ENCODE measurements at places on chromosomes 12 and 14. TPM values are rescaled to one million over a fixed set of nuclear protein-coding genes. Genes with fewer than 3 reads are reported as not detected.

DNA sequence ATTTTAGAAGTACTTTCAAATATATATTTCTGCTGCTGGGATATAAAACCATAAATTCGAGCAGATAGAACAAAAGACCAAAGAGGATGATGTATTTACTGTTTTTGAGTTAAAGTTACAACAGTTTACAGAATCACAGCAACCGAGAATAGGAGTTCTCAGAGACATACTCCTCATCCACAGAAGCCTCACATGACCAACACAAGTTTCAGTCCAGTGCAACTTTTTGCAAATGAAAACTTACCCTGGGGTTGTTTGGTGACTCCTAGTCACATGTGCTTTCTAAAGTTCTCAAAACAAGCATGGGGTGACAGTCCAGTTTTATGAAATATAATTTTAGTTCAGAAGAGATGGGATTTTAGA lies 117.1 kb downstream of the PRKCH start:
- peak overlapping the region; percentile 35 for H3K27ac ChIP-seq
- no peaks in the 10 kb centered on the region for H3K36me3 ChIP-seq
- H3K4me1 ChIP-seq, result peaks cover 26% of the 10 kb centered on the region
- no peak for DNase-seq

DNA sequence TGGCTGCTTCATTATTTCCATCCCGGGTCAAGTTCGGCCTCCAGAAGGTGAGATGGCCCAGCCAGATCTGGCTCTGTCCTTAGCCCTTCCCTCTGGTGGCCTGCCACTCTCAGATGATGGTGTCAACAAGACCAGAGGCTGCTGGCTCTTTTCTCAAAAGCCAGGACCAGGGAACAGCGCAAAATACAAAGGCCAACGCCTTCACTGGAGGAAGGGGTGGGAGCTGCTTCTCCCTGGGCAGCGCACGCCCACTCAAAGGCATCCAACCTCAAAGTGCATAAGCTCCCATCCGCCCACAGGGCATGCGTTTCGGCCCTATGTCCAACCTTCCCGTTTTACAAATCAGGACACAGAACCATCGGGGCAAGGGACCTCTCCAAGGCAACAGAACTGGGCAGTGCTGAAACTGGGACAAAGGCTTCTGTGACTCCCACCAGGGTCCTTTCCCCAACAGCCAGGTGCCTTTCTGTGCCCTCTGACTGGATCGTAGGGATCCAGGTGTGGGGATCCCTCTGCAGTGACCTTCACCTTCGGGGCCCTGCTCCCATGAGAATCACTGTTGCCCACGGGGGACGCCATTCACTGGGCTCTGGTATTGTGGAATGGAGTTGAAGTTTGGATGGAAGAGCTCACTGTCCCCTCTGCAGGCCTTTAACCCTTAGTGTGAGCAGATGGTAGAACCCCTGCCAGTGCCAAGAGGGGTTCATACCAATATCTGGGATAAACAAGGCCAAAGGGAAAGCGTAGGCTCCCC lies 76.8 kb downstream of the NINJ2 start:
- H3K27ac ChIP-seq, result no peak overlapping the region
- H3K4me1 ChIP-seq, result no peaks in the 10 kb centered on the region
- no peaks in the 10 kb centered on the region for H3K27me3 ChIP-seq
- no peak overlapping the region for H3K4me3 ChIP-seq

DNA sequence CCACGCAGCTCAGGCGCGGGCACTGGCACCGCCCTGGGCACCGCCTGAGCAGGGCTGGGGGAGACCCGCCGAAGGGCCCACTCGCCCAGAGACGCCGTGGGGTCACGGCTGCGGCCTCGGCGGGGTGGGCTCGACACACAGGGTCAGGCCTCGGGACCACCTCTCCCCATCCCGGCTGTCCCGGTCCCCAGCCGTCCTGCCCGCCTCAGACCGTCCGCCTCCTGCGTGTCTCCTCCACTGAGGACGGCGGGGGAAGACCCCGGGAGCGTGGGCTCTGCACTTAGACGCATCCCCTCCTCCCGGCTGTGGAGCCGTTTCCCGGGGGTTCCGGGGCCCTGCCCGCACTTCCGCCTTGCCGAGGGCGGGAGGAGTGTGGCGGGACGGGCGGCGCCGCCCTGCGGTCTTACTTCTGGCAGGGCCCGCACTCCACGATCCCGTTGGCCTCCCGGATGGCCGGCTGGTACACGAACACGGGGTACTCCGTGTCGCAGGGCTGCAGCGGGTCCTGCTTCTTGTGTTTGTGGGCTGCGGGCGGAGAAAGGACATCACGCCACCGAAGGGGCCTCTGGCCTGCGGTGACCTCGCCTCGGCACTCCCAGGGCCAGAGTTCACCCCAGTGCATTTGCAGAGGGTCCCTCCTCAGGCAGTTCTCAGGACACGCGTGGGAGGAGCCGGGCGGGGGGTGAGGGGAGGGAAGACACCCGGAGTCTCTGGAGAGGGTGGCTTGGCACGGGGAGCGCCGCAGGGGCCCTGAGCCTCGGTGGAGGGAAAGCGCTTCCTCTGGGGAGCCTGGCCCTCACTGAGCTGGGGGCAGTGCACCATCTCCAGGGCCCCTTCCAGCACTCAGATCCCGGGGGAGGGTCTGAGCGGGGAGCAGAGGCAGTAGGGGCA lies 23.1 kb upstream of the LRTM2 start:
- H3K36me3 ChIP-seq, result no peaks in the 10 kb centered on the region
- peak overlapping the region; percentile 88 for H3K27ac ChIP-seq
- H3K4me3 ChIP-seq, result peak overlapping the region; percentile 79
- H3K4me1 ChIP-seq, result peaks cover 35% of the 10 kb centered on the region
- no peaks in the 10 kb centered on the region for H3K27me3 ChIP-seq

GRCh38 chr12:2586156-2587038 lies 208.4 kb upstream of the FKBP4 start:
- DNase-seq, result no peak
- H3K4me1 ChIP-seq, result peaks cover 6% of the 10 kb centered on the region
- H3K4me3 ChIP-seq, result no peak overlapping the region

DNA sequence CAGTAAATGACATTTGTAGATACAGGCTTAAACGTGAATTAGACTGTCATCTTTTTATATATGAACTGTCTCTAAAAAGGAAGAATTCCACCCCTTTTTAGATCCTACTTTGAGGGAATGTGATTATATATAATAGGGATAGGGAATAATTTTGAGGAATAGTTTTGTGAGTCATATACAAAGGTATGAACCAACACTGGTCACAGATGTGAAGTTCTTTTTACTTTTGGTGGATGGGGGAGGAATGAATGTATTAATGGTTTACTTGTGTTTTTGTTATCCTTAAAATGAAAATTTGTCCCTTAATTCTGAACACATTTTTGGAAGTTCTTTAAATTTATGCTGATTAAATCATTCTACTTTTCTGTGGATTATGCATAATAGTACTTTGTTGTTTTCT lies 30.4 kb downstream of the FRS2 start:
- no peaks in the 10 kb centered on the region for H3K27me3 ChIP-seq
- no peak for DNase-seq
- H3K4me3 ChIP-seq, result no peak overlapping the region
- H3K4me1 ChIP-seq, result peaks cover 3% of the 10 kb centered on the region
- no peaks in the 10 kb centered on the region for H3K36me3 ChIP-seq

- DNase-seq, result no peak
- H3K4me1 ChIP-seq, result no peaks in the 10 kb centered on the region
- H3K4me3 ChIP-seq, result no peak overlapping the region
- H3K27me3 ChIP-seq, result no peaks in the 10 kb centered on the region
- no peak overlapping the region for H3K27ac ChIP-seq
- no peaks in the 10 kb centered on the region for H3K36me3 ChIP-seq
Observed at GRCh38 chr14:95922080-95922479, 45.4 kb downstream of the TUNAR start.

DNA sequence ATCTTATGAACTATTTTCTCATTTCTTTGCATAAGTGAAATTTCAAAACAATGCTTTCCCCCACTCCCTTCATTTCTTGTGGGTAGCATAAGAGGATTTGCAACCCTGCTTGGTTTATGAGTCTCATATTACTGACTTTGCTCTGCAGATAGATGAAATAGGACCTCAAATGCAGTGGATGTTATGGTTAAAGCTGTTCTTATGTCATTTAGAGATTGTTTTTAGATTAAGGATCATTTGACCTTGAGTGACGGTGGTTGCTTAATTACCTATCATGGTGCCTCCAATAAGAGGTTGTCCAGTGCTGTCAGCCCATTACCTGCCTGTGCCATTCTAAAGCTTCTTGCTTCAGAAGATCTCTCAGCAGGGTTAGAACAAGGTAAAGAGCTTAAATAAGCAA lies 351.4 kb upstream of the ATP2B1 start:
- no peak overlapping the region for H3K4me3 ChIP-seq
- DNase-seq, result no peak
- H3K36me3 ChIP-seq, result no peaks in the 10 kb centered on the region
- no peak overlapping the region for H3K27ac ChIP-seq

GRCh38 chr12:108881953-108882352 lies 2.1 kb downstream of the DAO start:
- peaks cover 8% of the 10 kb centered on the region for H3K4me1 ChIP-seq
- H3K36me3 ChIP-seq, result no peaks in the 10 kb centered on the region
- no peaks in the 10 kb centered on the region for H3K27me3 ChIP-seq
- no peak overlapping the region for H3K27ac ChIP-seq

DNA sequence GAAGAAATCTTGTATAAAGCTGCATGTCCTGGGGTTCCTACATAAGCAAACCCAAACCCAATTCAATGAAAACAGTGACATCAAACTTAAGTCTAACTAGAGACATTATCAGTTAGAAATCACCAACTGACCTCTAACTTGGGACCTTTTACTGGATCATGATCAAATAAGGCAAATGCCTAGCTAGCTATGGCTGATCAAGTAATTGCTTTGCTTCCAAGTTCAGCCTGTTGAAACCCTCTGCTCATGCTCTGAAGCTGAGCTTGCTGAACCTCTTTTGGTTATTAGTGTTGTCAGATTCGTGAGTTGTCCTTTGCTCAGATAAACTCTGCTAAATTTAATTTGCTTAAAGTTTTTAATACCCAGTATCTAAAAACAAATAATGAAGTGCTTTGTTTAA lies 28.9 kb downstream of the ZDHHC17 start:
- H3K4me3 ChIP-seq, result no peak overlapping the region
- no peak overlapping the region for H3K27ac ChIP-seq
- H3K27me3 ChIP-seq, result no peaks in the 10 kb centered on the region
- H3K36me3 ChIP-seq, result peaks cover 3% of the 10 kb centered on the region
- DNase-seq, result no peak

DNA sequence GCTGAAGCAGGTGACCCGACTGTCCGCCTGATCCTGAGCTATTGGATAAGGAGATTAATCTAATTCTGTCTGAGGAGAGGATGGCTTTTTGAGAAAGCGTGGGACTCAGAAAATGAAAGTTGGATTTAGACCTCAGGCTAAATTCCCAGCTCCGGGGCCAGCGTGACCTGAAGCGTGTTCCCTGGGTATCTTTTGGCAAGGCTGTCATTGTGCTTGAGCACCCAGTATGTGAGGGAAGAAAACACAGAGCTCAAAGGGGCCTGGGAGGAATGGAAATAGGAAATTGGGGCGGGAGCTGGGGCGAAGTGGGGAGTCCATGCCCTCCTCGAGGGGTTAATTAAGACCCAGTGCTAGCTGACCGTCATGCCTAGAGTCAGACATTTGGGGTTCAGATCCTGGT lies 17.5 kb upstream of the CCDC63 start:
- no peaks in the 10 kb centered on the region for H3K36me3 ChIP-seq
- H3K4me1 ChIP-seq, result no peaks in the 10 kb centered on the region
- no peak overlapping the region for H3K27ac ChIP-seq

DNA sequence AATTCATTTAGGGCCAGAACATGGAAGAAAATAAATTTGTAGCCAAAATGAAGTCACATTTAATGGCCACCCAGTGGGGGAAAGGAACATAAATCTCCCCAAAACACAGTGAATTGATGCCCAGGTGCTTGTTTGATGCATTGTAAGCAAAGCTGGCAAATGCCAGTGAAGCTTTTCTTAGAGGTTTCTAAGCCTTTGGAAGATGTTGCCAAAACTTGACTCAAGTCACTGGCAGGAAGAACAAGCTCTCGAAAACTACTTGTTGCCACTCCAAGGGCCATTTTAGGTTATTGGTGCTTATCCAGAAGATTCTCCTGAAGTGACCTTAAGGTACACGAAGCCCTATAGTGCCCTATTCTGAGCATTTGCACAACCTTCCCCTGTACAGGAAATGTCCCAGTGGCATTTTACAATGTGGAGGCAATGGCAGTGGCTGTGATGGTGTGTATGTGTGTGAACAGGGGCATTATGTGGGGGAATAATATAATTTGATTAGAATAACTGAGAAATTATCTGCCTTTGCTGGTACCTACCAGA lies 89.5 kb upstream of the NOVA1 start:
- H3K36me3 ChIP-seq, result no peaks in the 10 kb centered on the region
- H3K4me3 ChIP-seq, result no peak overlapping the region
- no peak overlapping the region for H3K27ac ChIP-seq
- H3K4me1 ChIP-seq, result no peaks in the 10 kb centered on the region
- DNase-seq, result no peak
- no peaks in the 10 kb centered on the region for H3K27me3 ChIP-seq

- H3K4me1 ChIP-seq, result peaks cover 37% of the 10 kb centered on the region
- DNase-seq, result no peak
- no peaks in the 10 kb centered on the region for H3K27me3 ChIP-seq
- no peak overlapping the region for H3K4me3 ChIP-seq
Observed at GRCh38 chr14:77303417-77304156, 17.1 kb downstream of the POMT2 start.

The KLRK1 gene
- total RNA-seq, result not detected

The KRT1 gene
- total RNA-seq, result 43.7 TPM

The ADAM20 gene
- total RNA-seq, result 0.21 TPM

The RFLNA gene
- 0.45 TPM for total RNA-seq

The PROX2 gene
- not detected for total RNA-seq

The MGAT4C gene
- total RNA-seq, result not detected

The AQP6 gene
- total RNA-seq, result not detected

The PMEL gene
- total RNA-seq, result 0.76 TPM
